ENCODE measurements at places on chromosomes 6 and 20. TPM values are rescaled to one million over a fixed set of nuclear protein-coding genes. Genes with fewer than 3 reads are reported as not detected.

FLRT3 gene
- total RNA-seq: not detected

CCR6 gene
- 0.34 TPM for total RNA-seq

REM1 gene
- not detected for total RNA-seq

RIPOR3 gene
- 0.32 TPM for total RNA-seq

LINC00237 gene
- total RNA-seq: not detected

TPBG gene
- total RNA-seq: 0.34 TPM

CFB gene
- total RNA-seq: not detected

MMP24 gene
- not detected for total RNA-seq

TMEM244 gene
- total RNA-seq: not detected

CRISP3 gene
- not detected for total RNA-seq

All from naive thymus-derived CD4-positive, alpha-beta T cell (primary cell).